CD4-positive, alpha-beta T cell treated with Interleukin-17A for 4 hours (primary cell): ENCODE measurements at places on chromosomes 16 and 17.
A peak's percentile ranks its signal among the peaks of the same experiment; 100 is the strongest.

DNA sequence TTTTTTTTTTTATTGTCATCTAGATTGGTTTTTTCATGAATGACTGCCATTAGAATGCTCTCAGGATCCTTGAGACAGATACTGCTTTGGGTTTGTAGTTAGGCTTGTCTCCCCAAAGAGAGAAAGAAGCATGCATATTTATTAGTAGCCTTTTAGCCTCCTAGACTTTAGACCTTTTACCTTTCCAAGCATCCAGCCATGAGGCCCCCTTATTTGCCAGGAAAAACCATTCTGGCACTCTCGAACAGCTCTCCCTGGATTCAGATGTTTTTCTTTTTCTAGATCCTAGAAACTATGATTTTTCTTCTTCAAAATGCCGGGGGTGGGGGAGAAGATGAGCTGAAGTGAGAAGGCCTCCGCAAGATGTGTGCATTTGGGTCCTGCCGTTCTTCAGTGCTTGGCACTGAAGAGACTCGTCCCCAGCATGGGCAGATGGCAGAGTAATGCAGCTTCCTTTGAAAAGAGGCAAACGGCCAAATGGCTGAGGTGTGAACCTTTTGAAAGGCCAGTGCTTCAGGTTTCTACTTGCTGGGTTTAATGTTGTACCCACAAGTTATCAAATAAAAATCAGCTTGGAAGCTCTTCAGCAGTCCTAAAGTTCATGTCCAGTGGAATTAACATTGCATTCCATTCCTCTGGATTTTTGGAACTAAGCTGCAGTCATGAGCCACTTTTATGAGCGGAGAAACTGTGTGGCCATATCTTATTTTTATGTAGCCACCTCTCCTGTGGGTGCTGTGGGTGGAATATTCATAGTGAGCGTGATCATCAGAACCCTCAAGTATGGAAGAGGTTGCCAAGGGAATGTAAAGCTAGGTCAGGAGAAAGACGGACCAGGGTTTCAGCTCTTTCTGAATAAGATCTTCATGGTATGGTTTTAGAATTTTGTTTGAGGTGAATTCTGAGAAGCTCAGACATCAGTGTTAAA, 7.2 kb downstream of the SOCS7 start:
- DNase-seq = no peak

GRCh38 chr16:3195975-3196374, 8.0 kb downstream of the OR1F1 start:
- DNase-seq = no peak

- DNase-seq = peak; percentile 77
Measured at GRCh38 chr16:57810197-57811031, 8.1 kb upstream of the KIFC3 start.

DNA sequence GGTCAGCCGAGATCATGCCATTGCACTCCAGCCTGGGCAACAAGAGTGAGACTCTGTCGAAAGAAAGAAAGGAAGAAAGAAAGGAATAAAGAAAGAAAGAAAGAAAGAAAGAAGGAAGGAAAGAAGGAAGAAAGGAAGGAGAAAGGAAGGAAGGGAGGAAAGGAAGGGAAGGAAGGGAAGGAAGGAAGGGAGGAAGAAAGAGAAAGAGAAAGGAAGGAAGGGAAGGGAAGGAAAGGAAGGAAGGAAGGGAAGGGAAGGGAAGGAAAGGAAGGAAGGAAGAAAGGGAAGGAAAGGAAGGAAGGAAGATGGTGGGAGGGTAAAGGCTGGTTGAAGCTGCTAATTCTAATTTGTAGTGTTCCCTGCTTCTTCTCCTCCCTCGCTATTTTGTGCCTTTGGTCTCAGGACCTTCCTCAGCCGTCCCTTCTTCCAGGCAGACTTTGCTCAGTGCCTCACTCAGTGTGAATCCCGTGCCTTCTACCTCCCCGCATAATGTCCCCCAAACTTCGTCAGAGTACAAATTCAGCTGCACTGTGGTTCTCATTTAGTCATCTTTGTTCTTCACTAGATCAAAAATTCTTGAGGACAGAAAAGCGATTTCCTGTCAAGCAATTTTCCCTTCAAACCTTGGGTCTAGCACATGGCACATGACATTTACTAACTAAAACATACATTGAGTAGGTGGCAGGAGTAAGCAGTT, 31.1 kb upstream of the PAFAH1B1 start:
- DNase-seq = no peak

DNA sequence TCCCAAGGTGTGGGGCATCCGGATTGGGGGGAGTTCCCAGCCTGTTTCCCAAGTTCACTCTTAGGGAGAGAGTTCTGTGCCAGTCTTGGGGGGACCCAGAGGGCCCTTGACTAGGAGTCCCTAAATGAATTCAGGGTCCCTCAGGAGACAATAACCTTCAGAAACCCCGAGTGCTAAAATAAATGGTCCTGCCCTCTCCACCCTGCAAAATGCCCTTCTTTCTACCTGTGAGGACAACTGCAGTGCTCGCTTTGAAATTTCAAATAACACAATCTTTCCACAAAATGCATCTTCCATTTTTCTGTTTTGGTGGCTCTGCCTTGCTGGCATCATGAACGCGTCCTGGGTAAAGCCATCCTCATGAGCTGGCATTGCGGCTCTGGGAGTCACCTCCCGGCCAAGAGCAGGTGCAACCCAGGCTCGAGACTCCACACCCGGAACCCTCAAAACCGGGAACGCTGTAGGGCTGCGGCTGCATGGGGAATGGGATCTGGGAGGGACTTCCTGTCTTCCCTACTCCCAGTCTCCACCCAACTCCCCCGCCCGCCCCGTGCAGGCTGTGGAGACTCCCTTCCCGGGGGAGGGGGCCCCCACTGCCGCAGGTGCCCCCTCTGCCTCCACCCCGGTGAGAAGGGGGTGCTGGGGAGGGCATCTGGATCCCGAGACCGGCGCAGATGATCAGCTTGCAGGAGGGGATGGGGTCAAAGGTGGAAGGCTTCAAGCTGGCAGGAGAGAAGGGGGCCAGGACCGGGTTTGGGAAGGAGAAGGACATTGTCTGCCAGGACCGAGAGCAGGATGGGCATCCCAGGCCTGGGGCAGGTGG, at the start of gene ZNF205:
ZNF205 (plus strand) TSS at position 529 of the 823 bp plus-strand sequence. CDS start 845 bp downstream, outside the sequence.
- DNase-seq = no peak

GRCh38 chr17:61378658-61379456, 20.8 kb upstream of the TBX2 start:
- DNase-seq = no peak

DNA sequence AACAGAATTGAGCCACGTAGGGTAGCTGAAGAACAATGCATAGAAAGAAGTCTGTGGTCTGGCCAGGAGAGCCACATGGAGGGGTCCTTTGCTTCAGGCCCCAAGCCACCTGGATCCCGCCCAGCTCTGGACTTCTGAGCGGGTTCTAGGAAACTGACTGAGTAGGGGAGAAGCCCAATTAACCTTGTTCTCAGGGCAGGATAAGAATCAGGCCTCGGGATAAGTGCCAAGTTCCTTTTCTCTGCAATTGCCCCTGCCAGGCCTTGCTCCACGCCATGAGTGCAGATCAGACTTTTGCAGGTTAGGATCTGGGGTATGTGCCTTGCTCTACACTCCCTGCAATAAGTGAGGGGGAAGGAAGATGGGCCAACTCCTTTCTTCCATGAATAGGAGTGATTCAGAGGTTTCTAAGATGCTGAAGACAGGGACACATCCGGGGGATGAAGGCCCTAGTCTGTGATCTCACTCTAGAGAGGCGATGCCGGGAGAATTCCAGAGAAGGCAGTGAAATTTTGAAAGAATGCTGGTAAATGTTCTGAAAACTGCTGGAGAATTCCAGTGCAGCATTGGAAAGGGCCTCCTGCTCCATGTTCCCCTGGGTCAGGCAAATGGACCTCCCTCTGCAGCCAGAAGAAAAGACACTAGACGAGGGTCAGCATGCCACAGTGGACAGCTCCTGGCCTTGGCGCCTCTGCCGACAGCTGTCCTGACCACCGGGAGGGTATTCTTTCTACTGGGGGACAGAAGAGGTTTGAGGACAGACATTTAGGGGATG, 5.8 kb downstream of the NEUROD2 start:
- DNase-seq = no peak

GRCh38 chr17:9932491-9932890, 27.4 kb upstream of the RCVRN start:
- DNase-seq = no peak

GRCh38 chr16:27080895-27081294, 14.2 kb downstream of the C16orf82 start:
- no peak for DNase-seq

- DNase-seq = no peak
Measured at GRCh38 chr16:66154801-66155200, 211.7 kb upstream of the CDH5 start.

DNA sequence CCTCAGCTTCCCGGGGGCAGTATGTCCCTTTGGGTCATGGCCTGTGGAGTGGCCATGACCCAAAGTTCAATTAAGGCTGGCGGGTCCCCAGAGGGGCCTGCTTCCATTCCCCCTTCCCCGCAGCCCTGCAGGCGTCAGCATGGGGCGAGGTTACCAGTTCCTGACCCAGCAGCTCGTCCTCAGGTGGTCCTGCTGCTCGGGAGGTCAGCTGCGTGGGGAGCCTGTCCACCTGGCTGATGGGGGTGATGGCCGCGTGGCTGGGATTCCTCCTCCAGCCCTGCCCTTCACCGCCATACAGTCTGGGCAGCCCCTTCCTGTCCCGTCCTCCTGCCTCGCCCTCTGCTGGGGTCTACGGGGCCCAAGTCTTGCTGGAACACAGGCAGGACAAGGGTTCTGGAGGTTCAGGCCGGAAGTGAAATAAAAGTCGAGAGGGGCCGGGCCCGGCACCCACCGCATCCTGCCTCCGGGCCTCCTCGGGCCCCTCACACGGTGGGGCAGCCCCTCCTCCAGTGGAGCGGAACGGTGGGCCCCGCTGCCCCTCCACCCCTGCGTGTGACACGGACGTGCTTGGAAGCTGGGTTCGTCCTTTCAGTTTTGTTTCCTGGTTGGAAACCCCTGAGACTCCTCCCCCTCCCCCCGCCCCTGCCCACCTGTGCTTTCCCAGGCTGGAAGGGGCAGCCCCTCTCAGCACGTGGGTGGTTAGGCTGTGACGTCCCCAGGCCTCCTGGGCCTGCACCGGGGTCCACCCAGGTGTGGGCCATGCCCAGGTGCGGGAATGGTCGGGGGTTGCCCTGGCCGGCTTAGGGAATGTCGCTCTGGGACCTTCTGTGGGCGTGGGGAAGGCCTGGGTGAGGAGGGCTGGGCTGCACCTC, 6.8 kb downstream of the UBALD2 start:
- DNase-seq = peak; percentile 59

DNA sequence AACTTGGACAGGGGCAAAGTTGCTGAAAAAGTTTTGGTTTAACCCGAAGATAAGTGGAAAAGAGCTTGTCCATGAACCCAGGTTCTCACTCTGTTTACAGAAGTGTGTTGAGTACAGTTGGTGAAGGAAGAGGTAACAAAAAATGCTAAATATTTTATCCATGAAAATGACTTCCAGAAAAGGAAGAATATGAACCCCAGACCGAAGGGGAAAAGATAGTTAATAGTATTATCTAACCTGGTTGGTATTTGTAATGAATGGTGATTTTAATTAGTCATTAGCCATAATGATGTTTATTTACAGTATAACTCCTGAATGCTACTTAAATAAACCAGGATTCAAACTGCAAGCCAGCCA, 574 bp upstream of the TMEM106A start:
- DNase-seq = peak; percentile 8

DNA sequence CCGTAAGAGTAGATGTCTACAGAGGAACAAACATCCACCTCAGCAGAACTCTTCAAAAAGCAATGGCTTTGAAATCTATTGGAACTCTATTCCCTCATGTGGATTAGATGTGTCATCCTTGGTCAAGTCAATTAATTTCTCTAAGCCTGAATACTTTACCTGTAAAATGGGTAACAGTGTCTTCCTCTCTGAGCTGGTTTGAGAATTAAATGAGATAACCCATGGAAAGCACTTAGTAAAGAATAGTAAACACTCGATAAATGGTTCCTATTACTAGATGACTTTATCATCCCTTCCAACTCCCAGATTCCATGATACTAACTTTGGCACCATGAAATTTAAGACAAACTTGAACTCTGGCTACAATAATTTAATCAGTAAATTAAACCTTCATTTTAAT, 89.1 kb downstream of the SKAP1 start:
- no peak for DNase-seq

DNA sequence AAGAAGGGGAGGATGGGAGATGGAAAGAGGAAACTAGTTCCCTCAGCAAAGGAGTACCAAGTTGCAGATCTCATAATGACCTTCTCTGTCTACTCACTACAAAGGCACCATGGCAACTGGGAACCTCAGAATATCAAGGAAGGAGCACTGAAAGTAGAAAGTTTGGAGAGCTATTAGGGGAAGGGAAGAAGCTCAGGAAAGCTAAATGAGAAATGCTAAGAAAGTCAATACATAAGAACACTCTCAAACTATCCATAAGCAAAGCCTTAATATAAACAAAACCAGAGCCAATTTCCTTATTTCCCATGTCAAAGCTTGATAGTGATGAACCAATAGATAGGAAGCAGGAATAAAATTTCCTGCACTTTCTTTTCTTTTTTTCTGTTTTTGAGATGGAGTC, 57.9 kb upstream of the C17orf78 start:
- no peak for DNase-seq

DNA sequence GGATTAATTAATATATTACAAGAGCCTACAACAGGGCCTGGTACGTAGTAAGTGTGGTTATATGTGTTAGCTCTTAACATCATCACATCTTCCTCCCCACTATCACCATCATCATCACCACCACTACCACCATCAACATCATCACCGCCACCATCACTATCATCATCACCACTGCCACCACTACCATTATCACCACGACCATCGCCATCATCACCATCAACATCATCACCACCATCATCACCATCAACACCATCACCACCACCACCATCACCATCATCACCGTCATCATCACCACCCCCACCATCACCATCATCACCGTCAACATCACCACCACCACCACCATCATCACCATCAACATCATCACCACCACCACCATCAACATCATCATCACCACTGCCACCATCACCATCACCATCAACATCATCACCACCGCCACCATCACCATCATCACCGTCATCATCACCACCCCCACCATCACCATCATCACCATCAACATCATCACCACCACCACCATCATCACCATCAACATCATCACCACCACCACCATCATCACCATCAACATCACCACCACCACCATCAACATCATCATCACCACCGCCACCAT, 7.8 kb upstream of the IL4R start:
- DNase-seq = no peak

DNA sequence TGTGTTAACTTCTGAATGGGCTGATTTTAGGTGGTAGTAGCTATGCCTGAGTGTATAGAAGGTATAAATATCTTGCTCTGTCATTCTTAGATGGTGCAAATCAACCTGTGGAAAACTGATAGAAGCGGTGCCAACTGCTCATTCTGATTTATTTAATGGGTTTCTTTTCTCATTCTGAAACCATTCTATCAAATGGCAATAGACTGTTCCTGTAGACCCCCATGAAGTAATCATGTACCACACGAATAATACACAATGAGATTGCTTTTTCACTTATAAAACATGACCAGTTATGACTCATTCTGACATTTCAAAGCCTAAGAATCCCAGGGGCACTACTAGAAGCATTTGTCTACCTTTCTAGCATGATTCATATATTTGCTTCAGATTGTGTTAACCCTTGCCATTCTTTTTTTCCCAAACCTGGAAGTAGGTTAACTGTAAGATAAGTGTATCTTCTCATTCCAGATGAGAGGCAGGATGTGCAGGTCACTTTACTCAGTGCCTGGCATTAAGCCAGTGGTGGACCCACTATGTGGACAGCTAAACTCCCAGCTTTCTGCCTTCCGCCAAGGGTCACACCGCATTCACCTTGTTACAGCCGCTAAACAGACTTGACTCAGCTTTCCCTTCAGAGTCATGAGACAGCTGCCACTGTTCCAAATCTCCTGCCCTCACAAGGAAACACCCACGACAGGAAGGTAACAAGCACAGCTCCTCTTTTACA, 16.4 kb upstream of the SLC16A11 start:
- DNase-seq = peak; percentile 17
